ENCODE measurements at places on chromosomes 2 and 18. TPM values are rescaled to one million over a fixed set of nuclear protein-coding genes. Genes with fewer than 3 reads are reported as not detected.

MSTN gene
- 0.18 TPM for polyA plus RNA-seq

CCDC102B gene
- 5.8 TPM for polyA plus RNA-seq

NYAP2 gene
- not detected for polyA plus RNA-seq

DNA sequence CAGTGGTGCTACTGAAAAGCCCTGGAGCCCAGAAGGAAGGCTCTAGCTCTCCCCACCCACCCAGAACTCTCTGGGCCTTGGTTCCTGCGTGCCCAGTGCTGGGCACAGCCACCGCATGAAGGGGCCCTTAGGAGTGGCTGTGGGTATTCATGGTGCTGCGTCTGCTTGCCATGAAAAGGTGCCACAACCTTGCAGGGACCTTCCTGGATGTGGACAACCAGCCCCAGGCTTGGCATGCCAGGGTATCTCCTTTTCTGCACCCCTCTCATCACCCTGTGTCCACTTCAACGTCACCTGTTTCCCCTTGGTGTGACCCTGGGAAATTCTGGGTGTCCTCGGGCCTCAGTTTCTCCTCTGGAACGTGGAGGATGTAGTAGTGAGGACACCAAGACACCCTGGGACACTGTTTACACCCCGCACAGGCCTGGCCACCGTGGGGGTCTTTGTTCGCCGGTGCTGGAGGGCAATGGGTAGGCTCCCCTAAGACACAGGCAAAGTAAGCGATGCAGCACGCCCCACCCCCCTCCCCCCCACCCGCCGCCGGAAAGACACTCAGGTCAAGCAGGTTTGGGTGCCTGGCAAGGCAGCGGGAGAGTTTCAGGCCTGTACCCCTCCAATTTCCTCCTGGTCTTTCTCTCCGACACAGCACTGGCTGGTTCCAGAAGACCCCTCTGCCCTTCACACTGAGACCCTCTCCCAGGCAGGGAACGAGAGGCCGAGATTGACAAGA, 34.8 kb upstream of the TAF1B start:
- peak; percentile 19 for DNase-seq

GRCh38 chr2:95357717-95358280, 44.7 kb upstream of the FAHD2A start:
- DNase-seq: no peak

CAPG gene
- polyA plus RNA-seq: 13.2 TPM

DNA sequence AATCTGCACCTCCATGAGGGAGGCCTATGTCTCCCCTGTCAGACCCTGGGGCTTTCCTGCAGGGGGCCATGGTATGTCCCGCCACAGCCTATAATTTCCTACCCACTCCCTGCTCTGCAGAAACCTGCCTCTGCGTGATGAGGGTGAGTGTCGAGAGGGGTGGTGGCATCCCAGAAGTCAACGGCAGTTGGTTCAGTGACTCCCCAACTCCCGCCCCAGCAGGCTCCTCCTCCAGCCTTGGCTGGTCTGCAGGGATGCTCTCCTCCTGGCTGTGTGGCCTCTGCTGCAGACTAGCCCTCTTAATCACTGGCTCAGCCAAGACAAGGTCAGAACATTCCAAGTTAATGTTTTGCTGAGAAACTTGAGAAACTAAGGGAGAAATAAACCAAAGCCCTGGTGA, 13.3 kb downstream of the CELF4 start:
- DNase-seq: no peak

GRCh38 chr2:72937356-72937669, 20.0 kb downstream of the EMX1 start:
- peak; percentile 42 for DNase-seq

DNA sequence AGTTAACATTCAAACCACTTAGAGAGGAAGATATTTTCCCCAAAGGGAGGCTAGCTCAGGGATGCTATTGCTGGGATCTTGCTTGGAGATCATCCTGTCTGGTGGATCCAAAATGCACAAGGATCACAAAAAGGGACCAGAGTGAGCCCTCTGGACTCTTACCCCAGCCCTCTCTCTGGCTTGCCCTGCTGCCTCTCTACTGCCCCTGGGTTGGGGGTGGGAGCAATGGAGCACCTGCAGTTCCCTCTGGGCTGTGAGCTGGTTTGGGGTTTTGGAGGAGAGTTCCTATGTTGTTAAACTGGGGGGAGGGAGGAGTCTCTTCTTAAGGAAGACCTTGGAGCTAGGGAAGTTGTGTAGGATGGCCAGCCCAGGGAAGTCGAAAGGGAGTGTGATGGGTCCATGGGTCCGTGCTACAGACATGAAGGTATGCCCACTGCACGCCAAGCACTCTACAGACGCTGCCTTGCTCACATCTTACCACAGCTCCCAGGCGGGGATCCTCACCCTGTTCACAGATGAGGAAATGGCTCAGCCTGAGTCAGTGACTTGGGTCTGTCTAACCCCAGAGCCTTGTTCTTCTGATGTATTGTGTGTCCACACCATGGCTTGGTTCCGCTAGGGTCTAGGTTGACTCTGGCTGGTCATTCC, 3.8 kb downstream of the LBH start:
- DNase-seq: no peak

- DNase-seq: no peak
Observed at GRCh38 chr2:120373424-120373823, 27.5 kb downstream of the INHBB start.

DNA sequence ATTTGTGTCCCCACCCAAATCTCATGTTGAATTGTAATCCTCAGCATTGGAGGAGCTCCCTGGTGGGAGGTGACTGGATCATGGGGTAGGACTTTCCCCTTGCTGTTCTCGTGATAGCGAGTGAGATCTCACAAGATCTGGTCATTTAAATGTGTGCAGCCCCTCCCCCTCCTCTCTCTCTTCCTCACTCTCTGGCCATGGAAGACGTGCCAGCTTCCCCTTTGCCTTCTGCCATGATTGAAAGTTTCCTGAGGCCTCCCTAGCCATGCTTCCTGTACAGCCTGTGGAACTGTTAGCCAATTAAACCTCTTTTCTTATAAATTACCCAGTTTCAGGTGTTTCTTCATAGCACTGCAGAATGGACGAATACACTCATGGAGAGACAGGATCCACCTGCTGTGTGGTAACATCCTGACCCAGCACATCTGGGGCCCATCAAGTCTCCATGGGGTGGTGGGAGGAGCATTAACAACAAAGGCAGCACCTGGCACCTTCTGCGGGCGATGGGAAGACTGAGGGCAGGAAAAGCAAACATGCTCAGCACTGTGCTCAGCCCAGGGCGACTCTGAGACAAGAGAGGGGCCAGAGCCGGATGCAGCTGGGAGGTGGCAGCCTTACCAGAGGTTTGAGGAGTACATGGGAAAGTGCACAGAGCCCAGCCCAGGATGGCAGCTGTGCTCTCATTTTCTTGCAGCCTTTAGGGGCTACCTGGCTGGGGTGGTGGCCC, 16.2 kb upstream of the ALPP start:
- DNase-seq: no peak

GRCh38 chr2:176902454-176902853, 310.1 kb upstream of the HNRNPA3 start:
- no peak for DNase-seq

DNA sequence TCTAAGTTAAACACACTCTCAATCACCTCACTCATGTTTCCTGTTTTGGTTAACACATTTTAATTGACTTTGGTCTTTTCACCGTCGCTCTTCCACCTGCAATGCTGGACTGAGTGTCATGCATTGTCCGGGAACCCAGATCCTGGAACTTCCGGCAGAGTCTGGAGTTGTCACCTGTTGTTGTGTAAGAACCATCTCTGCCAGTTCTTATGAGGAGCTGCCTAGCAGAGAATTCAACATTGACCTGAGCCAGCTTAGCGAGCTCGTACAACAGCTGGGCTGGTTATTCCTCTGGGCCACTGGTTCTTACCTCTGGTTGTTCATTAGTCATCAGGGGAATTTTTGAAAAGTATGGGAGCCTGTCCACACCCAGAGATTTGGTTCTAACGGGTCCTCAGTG, 75.7 kb downstream of the BCL2L11 start:
- no peak for DNase-seq

- DNase-seq: no peak
Observed at GRCh38 chr2:26822877-26823276, 25.1 kb upstream of the DPYSL5 start.

GRCh38 chr18:55452123-55452611, 135.8 kb downstream of the TCF4 start:
- no peak for DNase-seq

SPP2 gene
- not detected for polyA plus RNA-seq

DNA sequence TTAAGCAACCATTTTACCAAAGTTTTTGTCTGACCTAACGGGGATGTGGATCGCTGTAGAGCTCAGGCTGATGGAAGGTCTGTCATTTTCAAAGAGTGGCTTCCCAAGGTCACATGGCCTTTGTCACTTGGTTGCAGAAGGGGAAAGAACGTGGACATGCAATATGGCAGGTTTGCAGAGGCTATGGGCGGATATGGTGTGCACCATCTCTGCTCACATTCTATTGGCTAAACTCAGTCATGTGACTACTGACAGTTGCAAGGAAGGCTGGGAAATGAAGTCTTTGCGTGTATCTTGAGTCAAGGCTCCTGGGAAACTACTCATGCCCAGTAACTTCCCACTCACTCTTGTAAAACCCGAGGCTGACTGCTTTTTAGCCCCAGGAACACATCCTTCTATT, 96.8 kb downstream of the ST6GAL2 start:
- DNase-seq: no peak

DNA sequence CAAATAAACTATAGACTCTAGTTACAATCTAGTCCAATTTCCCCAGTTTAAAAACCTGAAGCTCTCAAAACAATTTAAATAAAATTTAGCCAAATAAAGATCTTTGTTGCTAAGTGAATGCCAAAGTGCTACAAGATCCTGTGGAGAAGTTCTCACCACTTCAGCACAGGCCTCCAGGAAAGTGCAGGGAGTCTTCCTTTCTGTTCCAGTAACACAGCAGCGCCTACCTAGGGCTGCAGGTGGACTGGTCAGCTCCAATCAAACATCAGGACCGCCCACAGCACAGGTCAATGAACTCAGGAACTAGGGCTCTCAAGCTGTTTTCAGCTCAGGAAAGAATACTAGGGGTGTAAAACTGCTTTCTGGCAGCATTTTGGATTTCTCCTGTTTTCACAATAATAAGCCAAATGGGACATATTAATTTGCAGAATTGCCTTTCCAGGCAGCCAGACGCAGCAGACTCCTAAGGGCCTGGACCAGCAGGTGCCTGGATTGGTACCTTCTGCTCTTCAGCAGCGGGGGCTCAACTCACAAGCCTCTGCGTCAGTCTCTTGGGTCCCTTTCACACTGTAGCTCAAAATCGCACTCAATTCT, 1.5 kb downstream of the FAM110C start:
- DNase-seq: no peak

DNA sequence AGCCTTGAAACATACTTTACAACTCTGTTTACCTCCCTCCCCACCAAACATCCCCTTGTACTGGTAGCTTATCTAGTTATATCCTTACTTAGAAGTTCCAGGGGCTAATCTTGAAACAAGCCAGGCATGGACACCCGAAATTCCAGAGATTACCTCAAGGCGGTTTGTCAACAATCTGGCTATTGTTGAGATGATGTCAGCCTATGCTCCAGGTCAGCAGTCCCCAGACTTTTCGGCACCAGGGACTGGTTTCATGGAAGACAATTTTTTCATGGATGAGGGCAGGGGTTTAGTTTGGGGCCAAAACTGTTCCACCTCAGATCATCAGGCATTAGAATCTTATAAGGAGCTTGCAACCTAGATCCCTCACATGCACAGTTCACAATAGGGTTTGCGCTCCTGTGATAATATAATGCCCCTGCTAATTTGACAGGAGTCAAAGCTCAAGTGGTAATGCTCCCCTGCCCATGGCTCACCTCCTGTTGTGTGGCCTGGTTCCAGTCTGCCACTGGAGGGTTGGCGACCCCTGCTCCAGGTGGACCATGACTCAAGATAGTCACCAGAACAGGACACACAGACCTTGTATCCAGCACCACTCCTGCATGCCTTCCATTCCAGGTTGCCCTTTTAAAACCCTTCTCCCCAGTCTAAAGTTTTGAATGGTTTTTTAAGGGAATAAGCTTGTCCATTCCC, 171.2 kb downstream of the SPAG16 start:
- DNase-seq: no peak
